Type B pancreatic cell (in vitro differentiated cells): ENCODE measurements at places on chromosomes 7 and 10.
A peak's percentile ranks its signal among the peaks of the same experiment; 100 is the strongest.

DNA sequence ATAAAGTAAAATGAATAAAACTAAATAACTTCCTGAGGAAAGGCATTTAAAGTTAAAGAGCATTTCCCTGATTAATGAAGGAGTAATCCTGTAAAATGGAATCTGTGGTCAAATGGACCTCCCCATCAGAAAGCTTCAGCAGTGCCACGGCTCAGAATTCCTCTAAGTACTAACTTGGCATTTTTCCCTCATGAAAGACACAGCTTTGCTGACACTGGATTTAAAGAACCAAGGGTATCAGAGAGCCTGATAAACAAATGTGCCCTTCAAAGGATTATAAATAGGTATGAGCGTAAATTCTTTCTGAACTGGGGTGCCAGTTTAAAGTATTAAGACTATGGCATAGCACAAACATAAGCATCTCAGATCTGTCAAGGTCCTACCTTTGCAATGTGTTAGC, 24.2 kb upstream of the RNF148 start:
- no peak for DNase-seq

DNA sequence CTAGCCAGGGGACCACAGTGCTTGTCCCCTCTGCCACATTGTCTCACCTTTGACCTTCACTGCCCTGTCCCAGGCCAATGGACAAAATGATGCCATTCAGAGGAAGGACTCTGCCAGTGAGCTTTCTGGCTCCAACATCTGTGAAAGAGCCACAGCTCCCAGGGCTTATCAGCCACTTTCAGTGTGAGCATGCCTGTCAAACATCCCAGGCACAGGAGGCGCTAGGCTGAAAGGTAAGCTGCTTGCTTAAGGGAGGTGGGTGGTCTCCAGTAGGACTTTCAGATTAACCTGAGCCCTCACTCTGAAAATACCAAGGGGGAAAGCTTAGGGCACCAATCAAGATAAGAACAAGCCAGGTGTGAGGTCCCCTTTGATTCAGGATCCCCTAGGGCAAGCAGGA, 59.8 kb upstream of the GDF10 start:
- DNase-seq = peak; percentile 32

GRCh38 chr10:5584895-5585516, 60.2 kb downstream of the CALML3 start:
- no peak for DNase-seq

DNA sequence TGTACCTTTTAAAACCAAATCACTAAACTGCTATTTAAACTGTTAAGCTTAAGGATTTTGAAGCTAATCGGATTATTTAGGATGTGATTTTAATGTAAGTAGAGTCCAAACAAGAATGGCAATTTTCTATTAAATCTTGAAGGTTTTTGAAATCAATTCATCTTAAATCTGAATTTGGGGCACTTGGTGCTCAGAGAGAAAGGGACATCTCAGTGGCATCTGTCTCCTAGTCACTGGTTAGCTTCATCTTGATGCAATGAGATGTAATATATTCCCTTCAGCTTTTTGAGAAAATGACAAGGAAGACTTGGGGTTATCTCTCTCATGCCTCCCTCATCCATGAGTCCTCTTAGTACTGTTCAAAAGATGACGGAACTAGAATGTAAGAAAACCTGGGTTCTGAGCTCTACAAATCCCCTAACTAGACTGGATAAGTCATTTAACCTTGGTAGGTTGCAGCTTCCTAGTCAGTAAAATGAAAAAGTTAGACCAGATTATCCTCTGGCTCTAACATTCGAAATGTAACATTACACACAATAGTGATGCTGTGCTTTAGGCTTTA, 198.5 kb upstream of the NEBL start:
- no peak for DNase-seq

GRCh38 chr7:17153536-17153935, 144.9 kb upstream of the AHR start:
- no peak for DNase-seq

- no peak for DNase-seq
Observed at GRCh38 chr10:104456802-104457542, 103.3 kb downstream of the CFAP58 start.
